ENCODE measurements at places on chromosomes 5 and 9. TPM values are rescaled to one million over a fixed set of nuclear protein-coding genes. Genes with fewer than 3 reads are reported as not detected.

Gene TAF1L
- total RNA-seq, result not detected

Gene JAKMIP2
- total RNA-seq, result 0.33 TPM

Gene PCDHA7
- total RNA-seq, result 0.07 TPM

Gene IFNB1
- not detected for total RNA-seq

Gene DMRT2
- total RNA-seq, result not detected

Gene SEMA4D
- total RNA-seq, result 22.1 TPM

- no peak overlapping the region for H3K27ac ChIP-seq
- DNase-seq, result no peak
- no peak overlapping the region for H3K4me3 ChIP-seq
- H3K36me3 ChIP-seq, result no peaks in the 10 kb centered on the region
Measured at GRCh38 chr9:76962732-76963131, 56.7 kb upstream of the FOXB2 start.

DNA sequence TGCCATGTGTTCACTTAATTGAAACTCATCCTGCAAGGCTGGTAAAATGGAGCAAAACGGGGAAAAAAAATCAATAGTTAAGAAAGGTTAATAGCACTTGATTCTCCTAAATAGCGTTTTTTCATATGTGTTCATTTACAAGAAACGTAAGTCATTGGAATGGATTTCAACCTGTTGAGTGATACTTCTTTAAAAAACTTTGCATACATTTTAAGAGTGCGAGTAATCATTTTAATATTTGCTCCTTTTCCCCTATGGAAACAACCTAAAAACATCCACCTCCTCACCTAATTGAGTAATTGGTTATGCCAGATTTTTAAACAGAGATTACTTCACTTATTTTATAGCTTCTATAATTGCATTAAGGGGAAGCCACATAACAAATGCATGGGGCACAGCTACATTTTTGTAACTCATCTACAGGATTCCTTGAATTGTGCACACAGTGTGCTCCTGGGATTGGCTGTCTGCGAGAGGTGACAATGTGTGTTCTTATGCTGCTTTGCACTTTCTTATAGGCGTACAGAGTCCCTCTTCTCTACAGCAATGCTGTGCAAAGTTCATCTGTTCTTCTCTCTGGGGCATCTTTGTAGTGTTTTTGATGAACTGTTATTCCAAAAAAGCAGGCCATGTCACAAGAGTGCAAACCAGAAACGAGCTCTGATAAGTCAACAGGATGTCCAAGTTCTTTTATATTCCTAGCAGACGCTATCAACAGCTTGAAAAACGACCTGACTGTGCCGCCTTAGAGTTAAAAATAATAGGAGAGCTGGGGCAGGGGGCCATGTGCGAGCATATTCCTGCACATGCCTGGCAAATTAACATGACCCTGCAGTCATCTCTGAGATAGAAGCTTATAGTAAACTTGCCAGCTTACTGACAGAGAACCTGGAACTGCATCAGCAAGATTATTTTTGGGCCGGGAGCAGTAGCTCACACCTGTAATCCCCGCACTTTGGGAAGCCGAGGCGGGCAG lies 117.9 kb downstream of the GOLPH3 start:
- no peak for DNase-seq
- no peaks in the 10 kb centered on the region for H3K4me1 ChIP-seq
- peaks cover 35% of the 10 kb centered on the region for H3K36me3 ChIP-seq
- no peaks in the 10 kb centered on the region for H3K27me3 ChIP-seq

GRCh38 chr5:93584596-93585040 lies 1.6 kb downstream of the NR2F1 start:
- no peak for DNase-seq
- H3K36me3 ChIP-seq, result peaks cover 7% of the 10 kb centered on the region
- H3K4me3 ChIP-seq, result peak overlapping the region; percentile 72
- no peaks in the 10 kb centered on the region for H3K27me3 ChIP-seq
- peak overlapping the region; percentile 80 for H3K27ac ChIP-seq

DNA sequence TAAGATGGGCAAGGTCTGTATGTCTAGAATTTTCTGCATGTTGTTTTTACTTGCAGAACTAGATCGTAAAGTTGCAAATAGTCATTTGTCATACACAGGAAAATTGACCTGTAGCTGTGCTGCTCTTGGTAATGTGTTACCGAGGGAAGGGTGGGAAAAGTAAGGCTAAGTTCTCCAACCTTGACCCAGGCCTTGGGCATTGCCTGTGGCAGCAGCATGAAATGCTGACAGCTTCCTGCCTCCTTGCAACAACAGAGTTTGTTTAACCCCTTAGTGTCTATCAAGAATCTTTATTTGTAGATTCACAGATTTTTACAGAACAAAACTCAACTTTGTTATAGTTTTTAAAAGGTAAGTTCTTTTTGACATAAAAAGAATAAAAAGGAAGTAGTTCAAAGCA lies 48.3 kb downstream of the ERCC6L2 start:
- H3K27ac ChIP-seq, result no peak overlapping the region
- no peaks in the 10 kb centered on the region for H3K27me3 ChIP-seq
- no peaks in the 10 kb centered on the region for H3K4me1 ChIP-seq
- H3K36me3 ChIP-seq, result peaks cover 50% of the 10 kb centered on the region
- no peak overlapping the region for H3K4me3 ChIP-seq

Gene MUSK
- total RNA-seq, result 6.1 TPM

DNA sequence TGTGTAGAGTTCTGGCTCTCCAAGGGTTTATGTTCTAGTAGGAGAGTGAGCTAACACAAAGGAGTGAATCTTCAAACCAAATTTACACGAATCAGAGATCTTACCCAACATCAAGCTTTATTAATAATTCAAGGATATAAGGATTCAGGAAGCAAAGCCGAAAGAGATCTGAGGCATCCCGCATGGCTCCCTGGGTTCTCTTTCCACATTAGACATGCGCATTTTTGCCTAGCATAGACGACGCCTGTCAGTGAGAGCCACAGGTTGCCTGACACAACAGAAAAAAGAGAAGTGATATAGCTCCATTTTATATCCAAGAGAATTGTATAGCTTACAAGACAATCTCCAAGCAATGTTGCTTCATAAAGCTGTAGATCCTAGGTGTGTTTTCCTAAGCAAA lies 52.6 kb downstream of the ESM1 start:
- H3K4me1 ChIP-seq, result no peaks in the 10 kb centered on the region
- no peak overlapping the region for H3K4me3 ChIP-seq
- no peaks in the 10 kb centered on the region for H3K27me3 ChIP-seq
- no peaks in the 10 kb centered on the region for H3K36me3 ChIP-seq

DNA sequence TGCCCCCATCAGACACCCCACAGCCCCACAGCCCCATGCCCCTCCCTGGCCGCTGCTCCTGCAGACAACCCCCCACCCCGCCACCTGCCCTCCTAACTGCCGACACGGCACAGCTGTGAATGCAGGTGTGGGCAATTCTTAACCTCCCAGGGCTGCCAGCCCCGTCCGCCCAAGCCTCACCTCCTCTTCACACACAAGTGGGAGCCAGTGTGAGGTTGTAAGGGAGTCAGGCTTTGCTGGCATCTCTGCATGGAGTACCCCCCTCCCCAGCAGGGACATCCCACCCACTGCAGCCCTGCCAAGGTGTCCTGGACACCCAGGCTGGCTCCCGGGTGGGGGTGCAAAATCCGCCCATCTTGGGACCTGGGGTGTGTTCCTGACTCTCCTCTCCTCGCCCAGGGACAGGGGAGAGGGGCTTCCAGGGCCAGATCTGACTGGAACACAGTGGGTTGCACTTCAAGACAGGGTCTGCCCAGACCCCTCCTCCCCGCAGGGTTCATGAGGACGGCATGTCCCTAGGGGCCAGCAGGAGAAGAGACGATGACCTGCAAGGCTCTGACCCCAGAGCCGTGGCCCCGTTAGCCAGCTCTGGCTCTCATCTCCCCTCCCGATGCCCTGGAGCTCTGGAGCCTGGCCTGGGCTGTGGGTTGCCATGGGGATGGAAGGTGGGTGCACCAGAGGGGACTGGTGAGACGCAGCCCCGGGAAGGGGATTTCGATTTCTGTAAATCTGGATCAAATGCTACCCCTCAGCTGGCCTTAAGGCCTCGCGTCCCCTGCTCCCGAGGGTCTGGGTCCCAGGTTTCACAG lies 34.4 kb downstream of the SARDH start:
- no peak overlapping the region for H3K4me3 ChIP-seq
- H3K27me3 ChIP-seq, result no peaks in the 10 kb centered on the region
- DNase-seq, result no peak
- H3K27ac ChIP-seq, result no peak overlapping the region

Gene TAF11L5
- not detected for total RNA-seq

DNA sequence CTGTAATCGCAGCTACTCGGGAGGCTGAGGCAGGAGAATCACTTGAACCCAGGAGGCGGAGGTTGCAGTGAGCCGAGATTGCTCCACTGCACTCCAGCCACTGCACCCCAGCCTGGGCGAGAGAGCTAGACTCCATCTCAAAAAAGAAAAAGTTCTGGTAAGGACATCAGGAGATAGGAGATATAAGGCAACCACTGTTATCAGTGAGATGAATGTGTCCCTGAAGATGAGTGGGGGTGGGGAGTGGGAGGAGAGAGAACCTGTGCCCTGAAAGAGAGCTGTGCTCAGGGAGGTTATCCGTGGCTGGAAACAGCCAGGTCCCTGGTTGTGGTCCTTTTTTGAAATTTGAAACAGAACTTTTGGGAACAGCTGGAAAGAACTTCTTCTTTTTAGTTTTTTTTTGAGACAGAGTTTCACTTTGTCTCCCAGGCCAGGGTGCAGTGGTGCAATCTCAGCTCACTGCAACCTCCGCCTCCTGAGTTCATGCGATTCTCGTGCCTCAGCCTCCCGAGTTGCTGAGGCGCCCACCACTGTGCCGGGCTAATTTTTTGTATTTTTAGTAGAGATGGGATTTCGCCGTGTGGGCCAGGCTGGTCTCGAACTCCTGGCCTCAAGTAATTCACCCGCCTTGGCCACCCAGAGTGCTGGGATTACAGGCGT lies 2.6 kb downstream of the PTPA start:
- H3K36me3 ChIP-seq, result no peaks in the 10 kb centered on the region
- no peak for DNase-seq
- H3K4me3 ChIP-seq, result no peak overlapping the region
- H3K4me1 ChIP-seq, result no peaks in the 10 kb centered on the region

- peaks cover 10% of the 10 kb centered on the region for H3K4me1 ChIP-seq
- H3K27ac ChIP-seq, result no peak overlapping the region
- H3K27me3 ChIP-seq, result no peaks in the 10 kb centered on the region
- H3K36me3 ChIP-seq, result no peaks in the 10 kb centered on the region
- H3K4me3 ChIP-seq, result no peak overlapping the region
Measured at GRCh38 chr9:2611961-2612360, 9.6 kb upstream of the VLDLR start.

DNA sequence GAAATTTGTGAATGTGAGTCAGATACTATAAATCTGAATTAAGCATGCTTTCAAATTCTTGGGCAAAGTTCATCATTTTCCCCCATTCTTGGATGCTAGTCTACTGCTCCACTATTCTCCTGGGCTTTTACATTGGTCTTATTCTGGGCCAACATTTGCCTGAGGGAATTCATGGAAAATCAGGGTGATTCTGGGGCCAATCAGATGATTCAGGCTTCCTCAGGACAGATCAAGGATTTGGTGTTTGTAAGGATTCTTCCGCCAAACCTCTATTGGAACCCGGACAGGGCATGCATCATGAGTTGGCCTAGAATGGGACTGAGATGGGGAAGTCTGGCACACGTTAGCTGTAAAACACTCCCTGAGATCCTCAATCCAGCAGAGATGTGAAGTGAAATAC lies 113.8 kb downstream of the MEF2C start:
- peaks cover 12% of the 10 kb centered on the region for H3K4me1 ChIP-seq
- no peak for DNase-seq
- no peak overlapping the region for H3K4me3 ChIP-seq
- H3K27me3 ChIP-seq, result no peaks in the 10 kb centered on the region

Gene MARCOL
- not detected for total RNA-seq

DNA sequence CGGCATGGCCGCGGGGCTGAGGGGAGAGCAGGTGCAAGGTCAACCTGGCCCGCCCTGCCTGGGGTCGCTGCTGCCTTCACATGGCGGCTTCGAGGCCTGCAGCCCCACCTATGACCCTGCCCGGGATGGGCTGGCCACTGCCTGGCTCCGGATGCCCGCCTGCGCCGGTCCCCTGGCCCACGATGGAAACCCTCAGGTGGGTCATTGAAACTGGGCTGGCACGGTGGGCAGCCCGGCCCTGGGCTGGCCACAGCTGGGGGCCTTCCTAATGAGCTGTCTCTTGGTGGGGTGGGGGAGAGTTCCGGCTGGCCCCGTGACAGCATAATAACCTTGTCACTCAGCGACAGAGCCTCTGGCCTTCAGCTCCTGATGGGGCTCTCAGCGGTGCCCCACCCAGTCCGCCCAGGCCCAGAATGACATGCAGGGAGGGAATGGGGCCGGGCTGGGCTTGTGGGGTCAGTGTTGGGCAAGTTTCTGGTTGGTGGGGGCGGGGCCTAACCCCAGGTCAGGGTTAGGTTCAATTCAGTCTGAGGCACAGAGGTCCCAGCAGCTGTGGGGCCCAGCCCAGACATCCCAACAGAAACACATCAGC lies at the start of gene CCDC187:
Gene CCDC187, minus strand, starts transcription at position 270 of the 592 bp plus-strand sequence. Its CDS starts 264 bp downstream, at position 6.
- no peaks in the 10 kb centered on the region for H3K36me3 ChIP-seq
- H3K27ac ChIP-seq, result no peak within 1 kb of the TSS
- no peaks in the 10 kb centered on the region for H3K4me1 ChIP-seq
- H3K4me3 ChIP-seq, result no peak within 1 kb of the TSS

Gene DBH
- not detected for total RNA-seq

- no peak overlapping the region for H3K4me3 ChIP-seq
- DNase-seq, result no peak
- no peaks in the 10 kb centered on the region for H3K36me3 ChIP-seq
- H3K4me1 ChIP-seq, result peaks cover 15% of the 10 kb centered on the region
- no peaks in the 10 kb centered on the region for H3K27me3 ChIP-seq
Measured at GRCh38 chr5:158465086-158465972, 606.4 kb upstream of the CLINT1 start.

Gene PRDM9
- total RNA-seq, result not detected

DNA sequence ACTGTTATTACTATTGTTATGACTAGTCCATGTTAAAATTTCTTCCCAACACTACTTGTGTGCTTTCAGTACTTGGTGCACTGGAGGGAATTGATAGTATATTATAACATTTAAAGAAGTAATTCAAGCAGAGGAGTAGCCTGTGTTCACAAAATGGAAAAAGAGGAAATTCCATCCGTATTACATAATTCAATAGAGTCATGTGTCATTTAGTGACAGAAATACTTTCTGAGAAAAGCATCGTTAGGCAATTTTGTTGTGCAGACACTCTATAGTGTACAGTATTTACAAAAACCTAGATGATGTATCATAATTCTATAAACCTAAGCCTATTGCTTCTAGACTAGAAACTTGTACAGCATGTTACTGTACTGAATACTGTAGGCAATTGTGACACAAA lies 78.3 kb upstream of the PCSK5 start:
- H3K36me3 ChIP-seq, result no peaks in the 10 kb centered on the region
- H3K27ac ChIP-seq, result no peak overlapping the region
- no peaks in the 10 kb centered on the region for H3K27me3 ChIP-seq
- no peak overlapping the region for H3K4me3 ChIP-seq
- no peaks in the 10 kb centered on the region for H3K4me1 ChIP-seq

DNA sequence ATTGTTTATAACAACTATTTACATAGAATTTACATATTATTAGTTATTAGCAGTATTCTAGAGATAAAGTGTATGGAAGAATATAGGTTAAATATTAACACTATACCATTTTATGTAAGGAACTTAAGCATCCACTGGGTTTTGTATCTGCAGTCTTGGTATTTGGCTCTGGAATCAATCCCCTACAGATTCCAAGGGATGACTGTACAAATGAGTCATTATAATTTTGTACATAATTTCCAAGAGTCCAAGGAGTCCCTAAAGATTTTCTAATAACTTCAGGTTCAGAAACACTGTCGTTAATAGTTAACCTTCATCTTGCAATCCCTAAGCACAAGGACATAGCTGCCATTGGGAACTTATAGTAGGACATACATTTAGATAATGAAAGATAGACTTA lies 254.8 kb upstream of the PDE4D start:
- no peak for DNase-seq
- H3K27me3 ChIP-seq, result no peaks in the 10 kb centered on the region
- no peaks in the 10 kb centered on the region for H3K4me1 ChIP-seq
- H3K36me3 ChIP-seq, result no peaks in the 10 kb centered on the region
